Erythroblast (primary cell): ENCODE measurements at places on chromosomes 16 and 17.
A peak's percentile ranks its signal among the peaks of the same experiment; 100 is the strongest.

- no peak for DNase-seq
Measured at GRCh38 chr16:68869492-68870088, 26.3 kb downstream of the TANGO6 start.

GRCh38 chr16:47143677-47144558 lies at the start of gene NETO2:
Gene NETO2, minus strand, starts transcription at chr16:47143945. Its CDS starts 333 bp downstream, at chr16:47143612.
- peak; percentile 73 for DNase-seq

DNA sequence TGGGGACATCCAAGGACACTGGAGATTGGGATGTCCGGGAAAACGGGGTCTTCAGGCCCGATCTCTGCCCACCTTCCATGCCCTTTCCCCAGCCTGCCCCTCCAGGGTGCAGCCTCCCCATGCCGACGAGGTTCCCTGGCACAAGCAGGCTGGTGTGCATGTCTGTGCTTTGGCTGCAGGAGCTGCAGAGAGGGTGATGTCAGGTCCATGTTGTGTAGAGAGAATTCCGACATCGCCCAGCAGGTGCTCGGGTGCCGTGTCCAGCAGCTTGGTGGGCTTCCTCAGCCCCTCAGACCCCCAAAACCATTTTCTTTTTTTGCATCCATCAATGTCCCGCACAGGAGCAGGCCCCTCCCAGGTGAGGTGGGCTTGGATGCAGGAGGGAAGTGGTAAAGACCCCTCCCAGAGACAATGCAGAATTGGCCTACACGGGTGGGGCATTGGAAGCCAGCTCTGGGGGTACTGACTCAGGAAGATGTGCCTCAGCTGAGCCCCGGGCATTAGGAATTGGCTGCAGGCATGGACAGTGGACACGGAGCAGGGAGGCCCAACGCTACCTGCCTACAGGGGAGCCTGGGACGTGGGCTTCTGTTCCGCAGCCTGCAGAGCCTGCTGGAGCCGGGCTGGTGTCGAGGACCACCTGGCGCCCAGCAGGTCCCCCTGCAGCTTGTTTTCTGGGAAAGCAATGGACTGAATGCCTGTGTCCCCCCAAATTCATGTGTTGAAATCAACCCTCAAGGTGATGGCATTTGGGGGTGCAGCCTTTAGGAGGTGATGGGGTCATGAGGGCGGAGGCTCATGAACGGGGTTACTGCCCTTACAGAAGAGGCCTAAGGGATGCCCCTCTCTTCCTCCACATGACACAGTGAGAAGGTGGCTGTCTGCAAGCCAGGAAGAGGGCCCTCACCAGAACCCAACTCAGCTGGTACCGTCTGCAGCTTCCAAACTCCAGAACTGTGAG lies 97.5 kb downstream of the METRNL start:
- DNase-seq: no peak

DNA sequence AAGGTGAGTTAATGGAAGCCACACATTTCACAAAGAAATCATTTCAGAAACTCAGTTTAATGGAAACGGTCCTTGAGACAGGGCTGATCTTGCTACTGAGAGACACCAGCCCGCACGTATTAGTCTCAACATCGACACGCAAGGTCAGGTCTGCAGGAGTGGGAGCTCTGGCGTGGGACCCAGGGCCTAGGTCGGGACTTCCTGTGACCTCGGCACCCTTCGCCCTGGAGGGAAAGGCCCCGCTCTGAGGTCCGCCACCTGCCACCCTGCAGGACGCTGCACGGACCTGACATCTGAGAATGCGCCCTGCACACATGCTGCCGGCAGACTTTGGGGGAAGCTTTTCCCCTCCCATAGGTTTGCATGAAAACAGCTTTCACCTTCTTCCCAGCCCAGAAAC lies 59.7 kb downstream of the LMF1 start:
- no peak for DNase-seq

- DNase-seq: peak; percentile 91
Measured at GRCh38 chr17:57987581-57988300, at the start of gene VEZF1. Gene VEZF1, minus strand, starts transcription at chr17:57988254. Its CDS starts 143 bp downstream, at chr17:57988111.

- DNase-seq: no peak
Measured at GRCh38 chr16:1425616-1426370, 5.1 kb upstream of the PERCC1 start.

- peak; percentile 72 for DNase-seq
Measured at GRCh38 chr16:19223235-19224170, 55.5 kb downstream of the SYT17 start.

- DNase-seq: no peak
Measured at GRCh38 chr17:82200743-82201497, 11.7 kb downstream of the CCDC57 start.

DNA sequence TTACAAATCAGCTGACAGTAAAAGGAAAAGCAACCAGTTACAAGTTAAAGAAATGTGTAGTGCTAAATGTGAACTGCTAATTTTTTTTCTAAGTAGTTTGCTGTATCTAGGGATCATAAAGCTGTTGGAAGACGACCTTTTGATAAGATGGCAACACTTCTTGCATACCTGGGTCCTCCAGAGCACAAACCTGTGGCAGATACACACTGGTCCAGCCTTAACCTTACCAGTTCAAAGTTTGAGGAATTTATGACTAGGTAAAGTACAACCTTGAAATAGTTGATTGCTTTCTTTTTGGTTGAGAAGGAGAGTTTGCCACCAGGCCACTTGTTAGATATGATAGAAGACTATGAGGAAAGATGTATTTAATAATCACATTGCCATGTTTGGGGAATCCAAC lies 35.4 kb downstream of the OMG start:
- DNase-seq: no peak

GRCh38 chr17:64661976-64662773 lies at the start of gene SMURF2:
Gene SMURF2, minus strand, starts transcription at chr17:64662307. Its CDS starts 427 bp downstream, at chr17:64661880.
- DNase-seq: peak; percentile 72

DNA sequence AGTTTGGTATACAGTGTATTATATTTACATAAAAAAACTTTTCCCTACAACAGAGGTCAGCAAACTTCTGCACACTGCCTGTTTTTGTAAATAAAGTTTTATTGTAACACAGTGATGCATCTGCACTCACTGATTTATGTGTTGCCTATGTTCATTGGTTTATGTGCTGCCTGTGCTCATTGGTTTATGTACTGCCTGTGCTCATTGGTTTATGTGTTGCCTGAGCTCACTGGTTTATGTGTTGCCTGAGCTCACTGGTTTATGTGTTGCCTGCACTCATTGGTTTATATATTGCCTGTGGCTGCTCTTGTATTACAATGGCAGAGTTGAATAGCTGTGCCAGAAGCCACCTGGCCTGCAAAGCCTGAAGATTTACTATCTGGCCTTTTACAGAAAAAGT lies 81.6 kb downstream of the MYH11 start:
- no peak for DNase-seq

DNA sequence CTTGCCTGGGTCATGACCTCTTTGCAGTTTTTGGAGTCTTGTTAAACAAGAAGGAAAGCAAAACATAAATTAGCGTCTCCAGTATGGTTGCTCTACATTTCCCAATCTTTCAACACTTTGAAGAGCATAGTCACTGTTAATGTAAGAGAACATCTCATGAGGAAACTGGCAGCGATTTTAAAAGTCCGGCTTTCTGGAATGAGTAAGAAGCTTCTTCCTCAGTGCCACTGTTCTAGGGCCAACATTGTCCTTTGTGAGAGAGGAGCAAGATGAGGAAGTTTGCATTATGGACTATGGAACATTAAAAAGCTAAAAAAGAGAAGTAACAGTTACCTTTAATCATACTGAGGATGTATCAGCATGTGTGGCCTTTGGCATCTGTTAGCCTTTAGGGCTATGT lies 73.1 kb downstream of the WNT3 start:
- no peak for DNase-seq

GRCh38 chr17:72434991-72435618 lies 314.3 kb downstream of the SOX9 start:
- no peak for DNase-seq

- DNase-seq: no peak
Measured at GRCh38 chr16:81821436-81822128, 42.5 kb downstream of the PLCG2 start.

GRCh38 chr16:82995924-82996441 lies 369.2 kb downstream of the CDH13 start:
- no peak for DNase-seq

- DNase-seq: no peak
Measured at GRCh38 chr16:68972720-68973119, 129.4 kb downstream of the TANGO6 start.

GRCh38 chr17:56636265-56636664 lies 42.8 kb downstream of the NOG start:
- DNase-seq: no peak

DNA sequence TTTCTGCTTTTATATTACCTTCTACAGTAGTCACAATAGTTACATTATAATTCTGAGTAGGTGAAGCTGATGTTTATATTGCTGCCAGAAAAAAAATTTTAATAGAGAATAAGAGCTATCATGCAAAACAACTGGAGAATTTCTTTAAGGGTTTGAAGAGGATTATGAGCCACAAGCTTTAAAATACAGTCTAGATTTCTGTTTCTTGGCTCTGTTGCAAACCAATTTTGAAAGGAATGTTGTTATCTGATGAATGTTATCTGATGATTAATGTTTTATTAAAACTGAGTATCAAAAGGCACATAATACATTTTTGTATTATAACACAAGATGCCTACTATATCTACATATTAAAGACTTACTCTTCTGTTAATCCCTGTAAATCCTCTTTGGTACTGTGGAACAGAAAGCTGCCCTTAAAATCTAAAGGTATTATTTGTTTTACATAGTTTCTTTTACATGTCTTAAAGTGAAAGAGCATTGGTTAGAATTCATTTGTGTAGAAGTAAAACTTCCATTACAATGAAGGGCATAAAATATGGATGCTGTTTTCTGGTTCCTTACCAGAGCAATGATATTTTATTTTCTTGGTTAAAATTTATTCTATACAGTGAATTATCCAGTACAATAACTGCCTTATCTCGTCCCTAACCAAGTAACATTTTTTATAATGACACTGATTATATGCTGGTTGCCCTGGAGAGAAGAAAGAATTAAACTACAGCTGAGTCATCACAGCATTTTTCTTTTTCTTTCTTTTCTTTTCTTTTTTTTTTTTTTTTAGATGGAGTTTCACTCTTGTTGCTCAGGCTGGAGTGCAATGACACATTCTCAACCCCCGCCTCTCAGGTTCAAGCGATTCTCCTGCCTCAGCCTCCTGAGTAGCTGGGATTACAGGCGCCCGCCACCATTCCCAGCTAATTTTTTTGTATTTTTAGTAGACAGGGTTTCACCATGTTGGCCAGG lies 205.7 kb downstream of the TANC2 start:
- no peak for DNase-seq

DNA sequence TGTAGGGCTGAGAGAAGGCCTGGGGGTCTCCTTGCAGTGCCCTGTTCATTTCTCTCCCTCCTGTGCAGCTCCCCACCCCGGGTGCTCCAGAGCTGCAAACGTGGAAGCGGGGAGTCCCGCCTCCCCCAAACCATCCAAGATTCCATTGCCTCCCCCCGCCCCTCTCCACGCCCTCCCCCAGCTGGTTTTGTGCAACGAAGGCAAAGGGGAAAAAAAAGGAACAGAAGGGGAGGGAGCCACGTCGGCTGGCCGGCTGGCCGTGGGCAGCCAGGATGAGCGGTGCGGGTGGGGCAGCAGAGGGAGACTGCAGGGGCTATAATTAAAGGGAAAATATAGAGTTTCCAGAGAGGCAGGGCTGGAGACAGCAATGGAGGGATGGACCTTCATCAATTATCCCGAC lies 1.7 kb upstream of the COL1A1 start:
- no peak for DNase-seq

GRCh38 chr16:82833378-82833993 lies 206.7 kb downstream of the CDH13 start:
- DNase-seq: no peak

DNA sequence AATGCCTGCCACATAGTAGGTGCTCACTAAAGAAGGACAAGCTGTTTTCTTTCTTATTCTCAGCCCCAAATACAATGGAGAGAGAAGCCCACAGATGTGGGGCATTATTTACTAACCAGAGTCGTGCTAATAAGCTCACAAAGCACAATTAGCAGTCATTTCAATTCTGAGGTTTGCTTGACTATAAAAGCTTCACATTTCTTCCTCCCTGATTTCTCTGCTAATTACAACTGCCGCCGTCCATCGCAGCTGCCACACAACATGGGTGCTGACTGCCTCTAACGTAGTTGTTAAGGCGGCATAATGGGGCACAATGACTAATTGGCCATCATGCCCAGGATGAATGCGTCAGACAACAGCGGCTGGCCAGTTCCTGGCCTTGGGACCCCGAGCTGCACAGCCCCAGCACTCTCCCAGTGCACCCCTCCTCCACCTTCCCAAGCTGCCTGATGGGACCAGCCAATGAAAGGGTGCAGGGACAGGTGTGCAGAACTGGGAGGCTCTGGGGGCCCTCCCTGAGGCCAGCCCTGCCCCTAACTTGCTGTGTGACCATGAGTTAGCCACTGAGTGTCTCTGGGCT lies 109.2 kb downstream of the CCT6B start:
- no peak for DNase-seq

- DNase-seq: no peak
Measured at GRCh38 chr16:931626-932500, 38.9 kb downstream of the LMF1 start.

GRCh38 chr17:19508577-19508867 lies 25.1 kb upstream of the SLC47A1 start:
- DNase-seq: no peak

DNA sequence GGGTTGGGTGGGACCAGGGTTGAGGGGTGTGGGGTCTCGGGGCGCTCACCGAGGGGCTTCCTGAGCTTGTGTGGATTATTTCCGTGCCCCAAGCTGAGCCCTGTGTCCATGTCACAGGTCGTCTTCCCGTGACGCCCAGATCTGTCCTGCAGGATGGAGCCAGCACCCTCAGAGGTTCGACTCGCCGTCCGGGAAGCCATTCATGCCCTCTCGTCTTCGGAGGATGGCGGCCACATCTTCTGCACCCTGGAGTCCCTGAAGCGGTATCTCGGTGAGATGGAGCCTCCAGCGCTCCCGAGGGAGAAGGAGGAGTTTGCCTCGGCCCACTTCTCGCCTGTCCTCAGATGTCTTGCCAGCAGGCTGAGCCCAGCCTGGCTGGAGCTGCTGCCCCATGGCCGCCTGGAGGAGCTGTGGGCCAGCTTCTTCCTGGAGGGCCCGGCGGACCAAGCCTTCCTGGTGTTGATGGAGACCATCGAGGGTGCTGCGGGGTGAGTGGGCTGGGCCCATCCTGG lies 1.0 kb downstream of the TELO2 start:
- DNase-seq: peak; percentile 48

DNA sequence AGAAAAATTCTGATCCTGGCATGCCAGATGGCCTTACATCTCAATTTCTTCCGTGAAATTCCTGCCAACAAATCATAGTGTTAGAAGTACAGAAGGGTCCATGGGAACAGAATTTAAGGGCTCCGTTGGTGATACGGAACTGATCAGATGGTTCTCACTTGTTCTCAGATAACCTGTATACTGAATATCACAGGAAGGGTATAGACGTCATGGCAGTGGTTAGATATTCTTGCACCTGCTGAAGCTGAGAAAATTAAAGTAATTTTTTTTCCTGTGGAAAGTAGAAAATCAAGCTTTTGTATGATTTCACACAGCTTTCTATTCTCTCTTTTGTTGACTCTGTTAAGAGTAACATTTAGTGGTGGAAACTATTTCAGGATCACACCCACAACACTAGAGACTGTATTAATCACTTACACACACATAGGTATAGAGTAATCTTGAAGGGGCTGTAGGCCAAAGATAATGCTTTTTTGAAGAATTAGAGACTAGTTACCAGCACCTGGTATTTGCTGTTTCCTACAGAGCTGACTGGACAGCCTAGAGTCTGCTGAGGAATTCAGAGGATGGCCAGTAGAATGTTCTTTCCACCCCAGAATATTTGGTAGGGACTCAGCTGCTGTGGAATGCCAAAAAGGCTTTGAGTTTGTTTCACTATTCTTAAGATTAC lies 7.5 kb downstream of the TENT4B start:
- DNase-seq: peak; percentile 79

GRCh38 chr17:43907998-43908721 lies 824 bp upstream of the MPP2 start:
- peak; percentile 55 for DNase-seq

- no peak for DNase-seq
Measured at GRCh38 chr17:5354886-5355415, 64.5 kb downstream of the NUP88 start.
